Activated naive CD4-positive, alpha-beta T cell (primary cell): ENCODE measurements at places on chromosomes 5 and 9.

DNA sequence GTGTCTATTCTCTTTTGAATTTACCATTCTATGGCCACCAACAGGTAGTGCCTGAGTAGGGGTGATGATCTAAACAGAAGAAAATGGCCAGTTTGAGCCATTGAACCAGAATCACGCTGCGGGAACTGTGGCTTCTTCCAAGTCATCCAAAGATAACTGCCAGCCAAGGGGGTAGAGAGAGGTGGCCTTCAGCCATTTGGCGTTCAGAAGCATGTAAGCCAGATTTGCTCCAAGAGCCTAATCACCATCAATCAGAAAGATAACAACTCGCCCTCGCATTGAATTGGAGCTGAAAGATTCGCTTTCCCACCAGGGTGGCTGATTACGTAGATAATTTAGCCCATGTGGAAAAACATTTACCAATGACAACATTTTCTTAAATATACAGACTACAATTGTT, 1302.7 kb upstream of the DMAC1 start:
- DNase-seq = no peak

- no peak for DNase-seq
Measured at GRCh38 chr5:174097486-174098185, 52.1 kb downstream of the NSG2 start.

DNA sequence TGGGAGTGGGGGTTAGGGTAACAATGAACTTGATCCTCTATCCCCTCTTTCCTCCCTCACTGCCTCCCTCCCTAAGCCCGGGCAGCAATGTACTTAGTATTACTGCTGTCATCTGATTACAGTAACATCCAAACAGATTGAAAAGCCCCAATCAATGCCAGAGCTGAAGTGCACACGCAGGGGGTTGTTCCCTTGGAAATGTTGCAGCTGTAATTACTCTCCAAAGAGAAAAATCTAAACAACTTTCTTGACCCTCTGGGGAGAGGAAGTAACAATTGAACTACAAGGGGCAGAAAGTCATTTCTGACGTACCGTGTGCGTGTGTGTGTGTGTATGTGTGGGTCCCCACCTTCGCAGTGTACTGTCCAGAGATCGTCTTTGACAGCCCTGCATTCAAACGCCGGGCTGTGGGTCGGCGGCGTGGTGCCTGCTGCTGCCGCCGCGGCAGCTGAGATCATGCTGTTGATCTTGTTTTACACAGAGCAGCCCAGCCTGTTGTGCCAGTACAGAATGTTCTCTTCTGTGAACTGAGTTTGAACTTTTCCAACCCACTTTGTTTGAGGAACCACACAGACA, 66.0 kb upstream of the KLF9 start:
- no peak for DNase-seq

DNA sequence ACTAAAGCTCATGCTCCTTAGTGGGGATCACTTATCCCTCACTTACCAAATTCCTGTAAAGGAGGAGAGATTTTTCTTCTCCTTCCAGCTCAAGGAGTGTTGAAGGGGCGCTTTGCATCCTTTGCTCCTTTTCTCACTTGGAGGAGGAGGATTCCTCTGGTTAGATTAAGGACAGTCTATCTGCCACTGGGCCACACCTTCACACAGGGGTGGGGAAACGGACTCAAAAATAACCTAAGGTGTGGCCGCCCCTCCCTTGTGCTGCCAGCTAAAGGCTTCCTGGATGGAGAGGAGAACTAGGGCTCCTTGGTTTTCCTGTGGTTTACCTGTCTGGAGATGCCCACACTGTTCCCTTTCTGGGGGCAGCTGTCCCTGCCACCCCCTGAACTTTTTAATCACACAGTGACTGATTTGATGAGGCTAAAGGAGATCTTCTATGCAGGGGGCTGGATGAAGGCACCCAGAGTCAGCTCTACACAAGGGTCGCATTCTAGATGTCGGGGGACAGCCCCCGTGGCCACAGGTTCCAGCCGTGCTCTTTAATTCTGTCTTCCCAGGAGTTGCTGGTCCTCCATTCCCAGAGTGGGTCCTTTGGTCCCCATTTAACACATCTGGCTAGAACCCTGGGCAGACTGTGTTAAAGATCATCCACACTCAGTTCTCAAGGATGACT, 14.4 kb downstream of the GLRX start:
- DNase-seq = no peak

- DNase-seq = no peak
Measured at GRCh38 chr5:7925961-7926695, 57.2 kb downstream of the MTRR start.
